ENCODE measurements at places on chromosomes 13 and 19.

DNA sequence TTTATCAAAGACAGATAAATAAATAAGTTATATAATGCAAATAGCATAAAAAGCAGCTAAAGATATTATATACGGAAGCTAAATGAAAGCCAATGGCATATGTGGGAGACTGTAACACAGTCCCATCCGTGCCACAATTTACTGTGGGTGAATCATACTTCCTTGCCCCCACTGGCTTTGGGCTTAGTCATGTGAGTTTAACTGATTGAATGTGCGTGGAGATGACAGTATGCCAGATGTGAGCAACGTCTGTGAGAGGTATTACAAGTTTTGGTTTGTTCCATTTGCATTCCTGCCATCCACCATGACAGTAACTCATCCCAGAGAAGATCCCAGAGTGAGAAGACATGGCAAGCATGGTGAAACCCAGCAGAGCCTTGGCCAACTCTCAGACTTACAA lies 340.0 kb downstream of the SUCLA2 start:
- no peak for DNase-seq

DNA sequence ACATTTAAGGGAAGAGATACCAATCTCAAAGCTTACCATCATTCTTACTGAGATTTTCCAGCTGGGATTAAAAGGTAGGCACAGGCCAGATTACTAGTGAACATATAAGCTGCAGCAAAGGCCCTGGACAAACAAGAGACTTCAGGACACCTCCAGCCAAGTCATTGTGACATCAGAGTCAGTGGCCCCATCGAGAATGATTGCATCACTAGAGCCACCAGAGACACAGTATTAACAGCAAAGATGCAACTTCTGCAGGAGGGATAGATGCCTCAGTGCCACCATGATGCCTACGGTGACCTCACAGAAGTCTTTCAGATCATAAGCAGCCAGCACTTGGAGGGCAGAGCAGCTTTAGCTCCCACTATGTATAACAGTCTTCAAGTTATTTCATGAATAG lies 8.6 kb downstream of the RUBCNL start:
- no peak for DNase-seq

DNA sequence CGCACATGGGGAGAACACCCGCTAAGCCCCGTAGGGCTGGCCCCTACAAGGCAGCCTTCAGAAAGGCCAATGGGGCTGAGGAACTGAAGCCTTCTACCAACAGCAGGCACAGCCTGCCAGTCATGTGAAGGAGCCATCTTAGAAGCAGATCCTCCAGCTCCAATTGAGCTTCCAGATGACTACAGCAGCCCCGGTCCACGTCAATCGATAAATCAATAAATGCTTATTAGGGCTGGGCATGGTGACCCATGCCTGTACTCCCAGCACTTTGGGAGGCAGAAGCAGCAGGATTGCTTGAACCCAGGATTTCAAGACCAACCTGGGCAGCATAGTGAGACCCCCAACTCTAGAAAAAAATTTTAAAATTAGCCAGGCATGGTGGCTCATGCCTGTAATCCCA lies 23.0 kb downstream of the TEX101 start:
- no peak for DNase-seq

GRCh38 chr19:9849791-9850190 lies 14.7 kb downstream of the PIN1 start:
- no peak for DNase-seq

GRCh38 chr13:49651570-49652354 lies 23.5 kb downstream of the ARL11 start:
- no peak for DNase-seq

GRCh38 chr19:40315812-40316470 lies 30.8 kb upstream of the AKT2 start:
- no peak for DNase-seq

DNA sequence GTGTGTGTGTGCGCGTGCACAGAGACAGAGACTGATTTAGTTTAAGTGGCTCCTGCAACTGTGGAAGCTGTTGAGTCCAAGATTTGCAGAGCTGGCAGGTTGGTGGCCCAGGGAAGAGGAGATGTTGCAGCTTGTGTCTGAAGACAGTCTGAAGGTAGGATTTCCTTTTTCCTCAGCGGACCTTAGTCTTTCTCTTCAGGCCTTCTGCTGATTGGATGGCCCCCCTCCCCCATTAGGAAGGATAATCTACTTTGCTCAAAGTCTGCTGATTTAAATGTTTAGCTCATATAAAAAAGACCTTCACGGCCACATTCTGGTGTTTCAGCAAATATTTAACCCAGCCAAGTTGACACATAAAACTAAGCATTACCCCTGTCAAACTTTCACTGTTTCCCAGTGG lies 84.3 kb downstream of the SLC15A1 start:
- DNase-seq, result no peak

DNA sequence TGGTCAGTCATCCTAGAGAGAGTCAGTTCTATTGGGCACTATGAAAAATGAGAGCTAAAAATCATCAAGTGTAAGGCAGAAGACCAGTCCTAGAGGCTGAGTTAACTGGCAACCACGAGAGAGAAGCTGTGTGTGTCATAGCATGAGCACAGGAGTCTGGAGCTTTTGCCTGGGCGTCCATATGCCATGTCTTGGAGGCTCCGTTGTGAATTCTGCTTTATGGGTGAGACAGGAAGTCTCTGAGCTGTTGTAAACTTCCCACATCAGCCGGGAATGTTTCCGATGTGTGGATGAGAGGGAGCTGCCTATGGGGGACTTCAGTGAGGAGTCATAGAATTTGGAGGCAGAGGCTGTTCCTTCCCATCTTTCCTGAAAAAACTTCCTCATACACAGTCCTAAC lies 120.0 kb downstream of the ITGBL1 start:
- no peak for DNase-seq

GRCh38 chr13:71358218-71358617 lies 508.8 kb downstream of the DACH1 start:
- DNase-seq, result no peak

DNA sequence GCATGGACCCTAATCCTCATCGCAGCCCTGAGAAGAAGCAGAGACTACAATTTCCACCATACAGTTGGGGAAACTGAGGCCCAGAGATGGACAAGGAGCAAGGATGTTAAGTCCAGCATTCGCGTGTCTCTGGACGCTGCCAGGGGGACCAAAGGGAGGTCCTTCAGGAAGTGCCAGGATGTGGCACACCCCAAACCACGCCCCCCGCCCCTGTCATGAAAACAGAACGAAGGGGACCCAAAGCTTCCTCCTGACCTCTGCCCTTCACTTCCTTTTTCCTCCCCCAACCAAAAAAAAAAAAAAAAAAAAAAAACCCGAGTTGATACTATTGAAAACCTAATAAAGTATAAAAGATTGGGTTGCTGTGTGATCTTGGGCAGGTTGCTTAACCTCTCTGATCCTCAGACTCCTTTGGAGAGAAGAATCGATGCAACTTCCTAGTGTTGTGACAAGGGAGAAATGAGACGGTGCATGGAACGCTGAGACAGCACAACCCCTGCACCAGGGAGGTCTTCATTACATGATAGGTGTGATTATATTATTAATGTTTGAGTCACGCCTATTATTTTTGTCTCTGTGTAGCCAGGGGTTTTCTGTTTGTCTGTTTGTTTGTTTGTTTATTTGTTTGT lies 2.7 kb upstream of the ZBTB7A start:
- DNase-seq, result no peak

- no peak for DNase-seq
Measured at GRCh38 chr13:31096654-31097302, 64.9 kb downstream of the HSPH1 start.

Data from CD4-positive, alpha-beta T cell (primary cell).